ENCODE measurements at places on chromosomes 12 and 14.

- DNase-seq, result no peak
Measured at GRCh38 chr12:89346741-89347324, 5.5 kb downstream of the DUSP6 start.

DNA sequence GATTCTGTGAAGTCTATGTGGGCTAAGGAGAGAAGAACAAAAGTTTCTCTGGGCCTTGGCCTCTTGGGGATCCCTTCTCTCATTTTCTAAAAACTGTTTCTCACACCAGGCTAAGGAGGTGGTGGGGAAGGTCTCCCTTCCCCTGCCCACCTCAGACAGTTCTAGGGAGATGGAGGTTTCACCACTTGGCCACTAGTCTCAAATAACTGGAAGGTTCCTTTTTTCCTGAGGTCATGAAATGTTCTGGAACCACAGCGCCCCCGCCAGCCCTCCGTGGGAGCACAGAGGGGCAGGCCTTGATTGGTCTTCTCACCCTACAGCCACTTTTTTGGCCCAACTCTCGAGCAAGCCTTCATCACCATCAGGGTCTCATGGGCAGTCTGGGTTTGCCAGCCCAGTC is 12.6 kb downstream of the C12orf43 start:
- DNase-seq, result no peak

- no peak for DNase-seq
Measured at GRCh38 chr12:80936353-80936641, 1.4 kb downstream of the LIN7A start.

DNA sequence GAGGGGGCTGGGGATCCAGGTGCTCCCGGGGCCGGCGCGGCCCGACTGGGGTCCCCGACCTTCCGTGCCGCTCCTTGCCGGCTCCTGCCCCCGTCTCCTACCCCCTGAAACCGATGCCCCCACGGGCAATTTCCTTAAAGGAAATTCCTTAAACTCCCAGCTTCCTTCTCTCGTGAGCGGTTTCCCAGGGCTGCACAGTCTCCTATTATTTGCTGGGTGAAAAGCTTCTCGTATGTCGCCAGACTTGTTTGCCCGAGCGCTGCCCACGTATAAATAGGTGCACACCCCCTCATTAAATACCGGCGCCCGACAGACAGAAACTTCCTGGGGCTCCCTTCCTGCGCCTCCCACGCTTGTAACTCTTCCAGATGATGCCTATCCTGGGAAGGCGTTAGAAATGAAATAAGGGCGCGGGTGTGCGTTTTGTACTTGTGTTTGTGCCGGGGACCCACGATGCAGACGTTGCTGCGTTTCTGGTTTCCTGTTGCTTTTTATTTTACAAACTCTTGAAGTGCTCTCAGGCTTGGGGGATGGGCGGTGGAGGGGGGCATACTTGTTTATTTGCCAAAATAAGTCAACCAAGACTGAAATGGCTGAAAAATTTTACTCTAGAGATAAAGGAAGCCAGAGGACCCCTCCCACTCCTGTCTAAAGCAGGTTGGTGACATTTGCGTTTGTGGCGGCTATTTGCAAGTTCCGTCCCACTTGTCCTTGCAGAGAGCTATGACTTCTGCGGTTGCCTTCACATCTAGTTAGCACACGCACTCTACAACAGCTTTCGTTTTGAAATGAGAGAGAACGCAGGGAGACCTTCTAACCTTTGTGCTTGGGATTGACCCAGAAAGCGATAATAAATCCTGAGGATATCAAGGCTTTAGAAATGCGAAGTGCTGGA is 1.0 kb downstream of the HIP1R start:
- no peak for DNase-seq

All from HT1080 (cell line).